ENCODE measurements at places on chromosomes 3 and 15.

GRCh38 chr3:136901391-136901790, 39.4 kb downstream of the NCK1 start:
- DNase-seq: no peak

GRCh38 chr15:31309893-31310606, 16.6 kb upstream of the KLF13 start:
- no peak for DNase-seq

GRCh38 chr15:66655997-66656396, 46.0 kb upstream of the SMAD6 start:
- DNase-seq: no peak

DNA sequence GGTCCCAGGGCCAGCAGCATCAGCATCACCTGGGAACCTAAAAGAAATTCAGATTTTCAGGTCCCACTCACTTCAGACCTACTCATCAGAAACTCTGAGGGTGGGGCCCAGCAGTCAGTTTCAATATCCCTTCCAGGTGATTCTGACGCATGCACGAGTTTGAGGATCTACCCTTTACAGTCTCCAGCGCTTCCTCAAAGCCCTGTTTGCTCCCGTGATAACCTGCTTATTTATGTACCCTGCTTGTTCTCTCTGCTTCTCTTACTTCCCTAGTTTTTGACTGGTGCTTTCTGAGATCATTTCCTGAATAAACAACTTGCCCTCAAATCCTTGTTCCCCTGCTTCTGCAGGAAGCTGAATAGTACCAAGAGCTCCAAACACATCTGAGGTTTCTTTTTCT, 245.3 kb downstream of the ZNF621 start:
- DNase-seq: no peak

GRCh38 chr3:129020691-129021090, 19.6 kb downstream of the EFCC1 start:
- no peak for DNase-seq

GRCh38 chr3:142888099-142888480, 793 bp downstream of the PCOLCE2 start:
- no peak for DNase-seq

GRCh38 chr3:44890258-44890657, 15.8 kb downstream of the TGM4 start:
- no peak for DNase-seq

DNA sequence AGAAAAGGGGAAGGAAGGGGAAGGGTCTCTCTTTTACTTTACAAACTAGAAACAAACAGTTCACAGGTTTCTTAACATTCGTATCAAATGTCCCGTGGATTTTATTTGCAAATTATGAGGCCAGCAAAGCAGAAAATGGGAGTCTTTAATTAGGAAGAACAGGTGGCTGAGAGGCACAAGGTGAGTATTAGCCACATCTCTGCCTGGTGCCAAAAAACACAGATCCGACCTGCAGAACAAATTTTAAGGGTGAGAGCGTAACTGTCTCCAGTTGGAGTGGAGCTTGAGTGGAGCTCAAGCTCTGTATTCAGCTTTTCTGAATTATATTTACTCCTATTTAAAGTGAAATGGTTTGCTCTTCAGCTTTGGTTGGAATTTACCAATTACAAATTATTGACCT, 1004.9 kb downstream of the FHIT start:
- no peak for DNase-seq

- no peak for DNase-seq
These were observed 887 bp downstream of the OXTR start for GRCh38 chr3:8768364-8769087.

- DNase-seq: no peak
These were observed 124.3 kb upstream of the PRICKLE2 start for GRCh38 chr3:64349551-64349950.

GRCh38 chr3:152197937-152198336, 70.8 kb upstream of the MBNL1 start:
- no peak for DNase-seq

DNA sequence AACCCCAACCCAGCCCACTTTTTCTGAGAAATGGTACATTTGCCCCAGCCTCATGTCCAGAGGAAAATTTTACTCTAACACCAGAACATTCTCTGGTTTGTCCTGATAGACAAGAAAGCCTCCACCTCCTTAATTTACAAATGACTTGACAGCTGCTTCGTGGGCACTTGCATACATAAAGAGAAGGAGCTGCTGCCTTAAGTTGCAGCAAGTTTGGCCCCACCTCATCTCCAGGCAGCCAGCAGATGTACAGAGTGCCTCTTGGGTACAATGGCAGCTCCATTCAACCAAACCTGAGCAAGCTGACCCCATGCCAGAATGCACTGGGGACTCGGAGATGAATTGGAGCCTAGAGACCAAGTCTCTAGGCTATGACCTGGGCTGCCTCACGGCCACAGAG, 6.2 kb upstream of the H1-8 start:
- DNase-seq: no peak

- peak; percentile 26 for DNase-seq
These were observed 1.2 kb downstream of the HRH1 start for GRCh38 chr3:11155341-11156025.

DNA sequence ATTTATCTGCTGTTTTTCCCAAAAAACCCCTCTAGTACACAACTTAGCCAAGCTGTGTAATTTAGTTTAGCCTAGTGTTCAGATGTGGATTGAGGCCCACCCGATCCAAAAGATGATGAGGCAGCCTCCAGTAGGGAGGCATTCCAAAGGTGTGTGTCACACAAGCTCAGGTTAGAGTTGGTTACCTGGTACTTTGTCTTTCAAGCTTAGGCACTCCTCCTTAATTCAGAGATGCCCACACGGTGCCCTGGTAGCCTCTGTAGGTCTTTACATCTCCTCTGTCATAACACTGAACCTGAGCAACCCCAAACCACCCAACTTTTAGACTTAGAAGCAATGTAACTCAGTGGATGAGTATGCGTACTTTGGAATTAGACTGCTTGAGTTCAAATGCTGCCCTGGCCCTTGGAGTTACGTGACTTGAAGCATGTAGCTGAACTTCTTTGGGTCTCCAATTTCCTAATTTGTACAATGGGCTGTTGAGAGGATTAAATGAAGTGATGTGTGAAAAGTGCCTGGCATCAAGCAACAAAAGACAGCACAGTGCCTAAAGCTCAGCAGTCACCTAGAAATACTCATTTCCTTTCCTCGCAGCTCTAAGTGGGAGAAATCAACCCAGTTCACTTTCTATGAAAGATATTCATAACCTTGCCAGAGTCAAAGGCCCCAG, 284.6 kb upstream of the RARB start:
- no peak for DNase-seq

DNA sequence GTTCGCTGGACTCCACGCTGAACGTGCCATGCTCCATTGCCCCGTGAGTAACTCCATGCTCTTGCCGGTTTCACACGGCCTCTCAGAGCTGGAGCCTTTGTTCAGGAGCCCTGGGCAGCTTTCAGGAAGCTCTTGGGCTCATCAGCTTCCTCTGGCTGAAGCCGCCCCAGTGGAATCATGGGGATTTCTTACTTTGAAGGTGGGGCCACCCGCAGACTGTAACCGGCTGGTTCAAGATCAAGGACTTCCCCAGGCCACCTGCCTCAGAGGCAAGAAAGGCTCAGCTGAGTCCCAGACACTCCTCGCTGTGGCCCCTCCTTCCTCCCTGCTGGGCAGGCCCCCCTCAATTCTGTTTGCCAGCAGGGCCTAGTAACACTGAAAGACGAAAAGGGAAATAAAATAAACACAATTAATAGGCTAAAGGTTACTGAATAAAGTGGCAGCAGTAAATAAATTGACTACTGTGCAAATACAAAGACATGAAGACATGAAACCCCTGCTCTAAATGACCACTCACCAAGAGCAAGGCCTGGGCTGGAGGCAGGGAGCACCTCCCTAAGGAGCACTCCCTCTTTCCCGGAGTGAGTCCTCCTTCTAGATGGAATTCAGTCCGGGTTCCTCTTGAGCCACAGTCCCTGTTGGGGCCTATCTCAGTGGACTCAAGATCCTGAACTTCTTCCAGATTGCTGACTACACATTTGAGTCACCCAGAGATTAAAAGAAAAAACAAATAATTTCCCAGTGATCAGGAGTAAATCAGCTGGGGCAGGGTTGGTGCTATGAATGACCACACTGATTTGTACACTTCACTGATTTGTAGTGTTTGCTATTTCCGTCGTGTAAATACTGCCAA, 51.0 kb downstream of the ZDHHC19 start:
- peak; percentile 74 for DNase-seq

- no peak for DNase-seq
These were observed 5.0 kb upstream of the KPNA1 start for GRCh38 chr3:122519693-122520092.

DNA sequence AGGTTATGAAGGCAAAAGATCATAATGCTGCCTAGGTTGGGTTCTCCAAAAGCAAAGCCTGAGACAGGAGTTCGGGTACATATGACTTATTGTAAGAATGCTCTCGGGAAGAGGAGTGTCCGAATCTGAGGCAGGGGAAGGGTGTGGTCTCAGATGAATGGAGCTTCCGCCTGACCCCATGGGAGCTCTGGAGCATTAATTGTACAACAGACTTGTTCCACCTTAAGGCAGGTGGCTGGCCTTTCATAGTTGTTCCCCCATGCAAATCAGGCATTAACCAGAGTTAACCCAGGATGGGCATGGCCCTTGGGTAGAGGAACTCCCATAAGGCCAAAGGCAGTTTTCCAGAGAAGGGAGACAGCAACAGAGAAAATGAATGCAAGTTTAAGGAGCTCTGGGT, 170.6 kb downstream of the MYRIP start:
- DNase-seq: no peak

DNA sequence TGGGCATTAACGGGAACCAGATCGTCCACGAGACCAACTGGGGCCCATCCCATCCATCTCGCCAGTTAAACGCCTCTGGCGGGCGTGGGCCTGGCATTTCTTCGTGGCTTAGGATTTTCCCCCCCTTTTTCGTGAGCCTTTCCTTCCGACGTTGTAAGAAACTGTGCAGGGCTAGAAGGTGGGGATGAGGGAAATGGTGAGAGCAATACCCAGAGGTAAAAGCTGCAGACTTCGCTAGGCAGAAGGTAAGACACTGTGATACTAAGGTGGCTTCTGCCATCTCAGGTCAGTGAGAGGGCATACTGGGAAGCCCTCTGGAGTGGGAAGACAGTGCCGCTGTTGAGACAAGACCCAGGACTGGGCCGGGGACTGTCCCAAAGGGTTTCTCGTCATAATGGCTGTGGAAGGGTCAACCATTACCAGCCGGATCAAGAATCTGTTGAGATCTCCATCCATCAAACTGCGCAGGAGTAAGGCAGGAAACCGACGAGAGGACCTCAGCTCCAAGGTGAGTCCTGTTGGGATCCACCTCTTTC, 666 bp downstream of the MAPKBP1 start:
- DNase-seq: no peak

DNA sequence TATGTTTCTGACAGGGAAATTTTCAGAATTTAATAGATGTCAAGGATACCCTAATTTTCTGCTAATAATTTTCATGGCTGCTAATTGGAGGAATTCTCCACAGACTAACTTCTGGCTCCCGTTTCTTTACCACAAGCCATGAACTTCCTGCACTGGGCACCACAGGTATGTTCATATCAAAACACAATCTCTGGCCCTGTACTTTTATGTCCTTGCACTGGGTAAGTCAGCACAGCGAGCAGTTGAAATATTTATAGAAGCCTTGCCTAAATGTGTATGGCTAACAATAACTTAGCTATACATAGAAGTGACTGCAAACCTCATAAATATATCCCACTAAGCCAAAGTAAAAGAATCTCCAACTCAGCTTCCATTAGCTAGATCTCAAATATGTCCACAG, 246.9 kb downstream of the ZIC1 start:
- DNase-seq: no peak

DNA sequence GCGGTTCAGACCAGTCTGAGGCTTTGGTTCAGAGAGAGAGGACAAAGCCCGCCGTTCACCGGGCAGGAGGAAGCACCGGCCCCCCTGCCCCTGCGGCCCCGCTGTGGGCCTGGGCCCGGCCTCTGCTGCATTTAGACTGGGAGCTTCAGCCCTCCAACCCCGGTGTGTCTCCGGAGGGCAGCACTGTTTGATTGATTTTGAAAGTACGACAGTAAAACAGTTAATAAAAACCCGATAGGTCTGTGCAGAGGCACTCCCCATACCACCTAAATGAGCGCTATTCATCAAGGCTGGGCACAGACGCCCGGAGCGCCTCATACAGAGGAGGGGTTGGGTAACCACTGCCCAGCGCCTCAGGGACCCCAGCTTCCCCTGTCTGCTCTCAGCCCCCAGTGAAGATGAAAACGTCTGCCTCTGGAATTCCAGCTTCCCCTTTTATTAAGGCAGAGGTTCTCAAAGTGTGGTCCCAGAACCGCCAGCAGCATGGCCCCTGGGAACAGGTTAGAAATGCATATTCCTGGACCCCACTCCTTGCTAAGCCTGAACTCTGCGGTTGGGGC, 256.7 kb upstream of the TLE3 start:
- DNase-seq: no peak

- no peak for DNase-seq
These were observed 347.0 kb downstream of the PTPRG start for GRCh38 chr3:61908382-61908781.

DNA sequence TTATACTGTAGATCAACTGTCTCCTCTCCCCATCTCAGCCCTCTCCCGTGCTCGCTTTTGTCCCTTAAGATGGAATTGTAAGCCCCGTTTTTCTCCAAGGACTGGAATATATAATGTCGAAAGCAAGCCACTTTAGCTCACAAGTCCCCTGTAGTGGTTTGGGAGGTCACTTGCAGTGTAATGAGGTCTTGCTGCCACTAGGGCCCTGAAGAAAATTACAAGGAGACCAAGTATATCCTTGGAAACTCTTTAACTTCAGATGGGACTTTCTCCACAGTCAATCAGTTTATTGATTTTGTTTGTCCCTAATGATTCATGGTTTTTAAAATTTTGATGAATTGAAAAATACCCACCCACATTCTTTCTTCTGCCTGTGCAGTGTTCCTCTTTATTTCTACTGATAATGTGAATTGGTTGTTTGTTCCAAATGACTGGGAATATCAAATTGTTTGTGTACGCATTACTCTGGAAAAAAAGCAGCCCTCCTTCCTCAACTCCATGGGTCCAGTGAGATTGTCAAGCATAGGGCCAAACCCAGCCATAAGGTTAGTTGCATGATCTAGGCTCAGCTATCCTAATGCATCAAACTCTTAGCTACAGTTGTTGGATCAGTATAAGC, 294.8 kb downstream of the MCTP2 start:
- no peak for DNase-seq

- no peak for DNase-seq
These were observed 60.8 kb downstream of the DAPK2 start for GRCh38 chr15:63985221-63986184.
